ENCODE measurements at places on chromosomes 5 and 9. TPM values are rescaled to one million over a fixed set of nuclear protein-coding genes. Genes with fewer than 3 reads are reported as not detected.

TUBB4B gene
- 217 TPM for polyA plus RNA-seq

SEMA6A gene
- polyA plus RNA-seq: 58.2 TPM

EGFL7 gene
- polyA plus RNA-seq: 56.8 TPM

CD72 gene
- 1.4 TPM for polyA plus RNA-seq

SPZ1 gene
- not detected for polyA plus RNA-seq

OR1N2 gene
- not detected for polyA plus RNA-seq

PCDHGA8 gene
- 0.47 TPM for polyA plus RNA-seq

TAF11L5 gene
- not detected for polyA plus RNA-seq

PCDHA11 gene
- polyA plus RNA-seq: not detected

PCDHGA10 gene
- 2.0 TPM for polyA plus RNA-seq

DDX46 gene
- polyA plus RNA-seq: 39.1 TPM

PCDHA1 gene
- not detected for polyA plus RNA-seq

BTNL3 gene
- 0.04 TPM for polyA plus RNA-seq

BSPRY gene
- 0.49 TPM for polyA plus RNA-seq

PCDHB2 gene
- polyA plus RNA-seq: 3.3 TPM

IQGAP2 gene
- polyA plus RNA-seq: 8.2 TPM

EDIL3 gene
- polyA plus RNA-seq: 12.1 TPM

TMEM171 gene
- polyA plus RNA-seq: 0.92 TPM

GABBR2 gene
- polyA plus RNA-seq: 0.61 TPM

EEIG1 gene
- polyA plus RNA-seq: 20.0 TPM

SLC46A2 gene
- not detected for polyA plus RNA-seq

PCDHB12 gene
- 2.5 TPM for polyA plus RNA-seq

PCDHB9 gene
- polyA plus RNA-seq: 3.6 TPM

IFNE gene
- polyA plus RNA-seq: not detected

CMYA5 gene
- 180 TPM for polyA plus RNA-seq

ORM2 gene
- polyA plus RNA-seq: not detected

OTP gene
- not detected for polyA plus RNA-seq

DMRT3 gene
- polyA plus RNA-seq: 0.32 TPM

PCDHGB2 gene
- 2.0 TPM for polyA plus RNA-seq

IFNA10 gene
- polyA plus RNA-seq: not detected

ELAVL2 gene
- polyA plus RNA-seq: 4.2 TPM

RABL6 gene
- polyA plus RNA-seq: 61.9 TPM

CARTPT gene
- polyA plus RNA-seq: not detected

TRPM6 gene
- polyA plus RNA-seq: 0.62 TPM

TAF1L gene
- polyA plus RNA-seq: not detected

PCDH1 gene
- 24.7 TPM for polyA plus RNA-seq

HRCT1 gene
- polyA plus RNA-seq: 0.82 TPM

CATSPER3 gene
- polyA plus RNA-seq: 0.57 TPM

BAAT gene
- 1.1 TPM for polyA plus RNA-seq

SLIT3 gene
- polyA plus RNA-seq: 21.2 TPM

MAML1 gene
- polyA plus RNA-seq: 27.0 TPM

KIF20A gene
- 15.4 TPM for polyA plus RNA-seq

Data from muscle of leg (tissue), 16 donors.